ENCODE measurements at places on chromosomes 5 and 9. TPM values are rescaled to one million over a fixed set of nuclear protein-coding genes. Genes with fewer than 3 reads are reported as not detected.

GRCh38 chr5:54837093-54837492 is 148.3 kb downstream of the ESM1 start:
- peaks cover 17% of the 10 kb centered on the region for H3K4me1 ChIP-seq
- no peak overlapping the region for H3K4me3 ChIP-seq
- H3K36me3 ChIP-seq: no peaks in the 10 kb centered on the region
- H3K27me3 ChIP-seq: no peaks in the 10 kb centered on the region

- H3K27ac ChIP-seq: no peak overlapping the region
- H3K27me3 ChIP-seq: no peaks in the 10 kb centered on the region
- DNase-seq: no peak
These were observed 148.1 kb upstream of the MPDZ start for GRCh38 chr9:13427587-13427986.

DNA sequence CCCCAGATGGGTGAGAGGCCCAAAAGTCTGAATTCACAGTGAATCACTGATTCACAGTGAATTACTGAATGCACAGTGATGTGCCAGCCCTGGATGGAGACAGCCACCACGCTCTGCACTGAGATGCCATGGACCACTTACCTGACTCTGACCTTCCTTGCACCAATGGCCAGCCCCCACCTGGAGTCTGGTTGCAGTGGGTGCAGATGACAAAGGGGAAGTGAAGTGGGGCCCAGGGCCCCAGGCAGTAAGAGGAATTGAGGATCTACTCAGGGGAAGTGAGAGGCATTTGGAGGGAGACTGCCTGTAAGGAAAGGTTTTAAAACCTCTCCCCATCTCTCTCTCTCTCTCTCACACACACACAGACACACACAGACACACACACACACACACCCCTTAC is 412.1 kb downstream of the CYLC2 start:
- no peaks in the 10 kb centered on the region for H3K36me3 ChIP-seq
- H3K4me1 ChIP-seq: no peaks in the 10 kb centered on the region
- no peak overlapping the region for H3K27ac ChIP-seq
- H3K4me3 ChIP-seq: no peak overlapping the region

DNA sequence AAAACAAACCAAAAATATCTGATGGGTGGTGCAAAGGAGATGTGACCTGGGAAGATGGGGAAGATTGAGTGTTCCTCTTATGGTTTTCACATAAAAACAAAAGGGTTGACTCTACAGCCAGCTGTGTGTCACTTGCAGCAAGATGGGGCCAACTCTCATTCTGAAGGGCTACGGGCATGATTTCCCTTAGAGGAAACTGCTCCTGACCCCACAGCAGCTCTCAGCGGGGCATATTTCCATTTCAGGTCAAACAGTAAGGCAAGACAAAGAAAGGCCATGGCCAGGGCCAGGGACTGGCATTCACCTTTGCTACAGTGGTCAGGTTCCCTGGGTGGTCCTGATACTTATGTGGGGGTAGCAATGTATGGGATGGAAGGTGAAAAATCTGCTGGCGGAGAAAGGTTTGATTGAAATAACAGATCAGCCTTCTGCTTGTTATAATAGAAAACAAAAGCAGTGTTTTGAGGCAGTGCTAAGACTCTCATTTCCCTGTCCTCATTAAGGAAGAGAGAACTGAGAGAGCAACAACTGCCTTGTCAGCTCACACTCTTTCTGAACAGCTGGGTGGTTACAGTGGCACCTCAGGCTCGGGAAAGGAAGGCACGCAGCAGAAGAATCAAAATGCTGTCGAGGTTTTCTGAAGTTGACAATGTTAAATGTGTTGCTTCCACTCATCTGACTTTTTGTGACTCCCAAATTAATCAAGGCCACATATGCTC is 120.7 kb upstream of the PCA3 start:
- no peak overlapping the region for H3K27ac ChIP-seq
- no peaks in the 10 kb centered on the region for H3K27me3 ChIP-seq
- peak; percentile 19 for DNase-seq
- no peaks in the 10 kb centered on the region for H3K4me1 ChIP-seq

DNA sequence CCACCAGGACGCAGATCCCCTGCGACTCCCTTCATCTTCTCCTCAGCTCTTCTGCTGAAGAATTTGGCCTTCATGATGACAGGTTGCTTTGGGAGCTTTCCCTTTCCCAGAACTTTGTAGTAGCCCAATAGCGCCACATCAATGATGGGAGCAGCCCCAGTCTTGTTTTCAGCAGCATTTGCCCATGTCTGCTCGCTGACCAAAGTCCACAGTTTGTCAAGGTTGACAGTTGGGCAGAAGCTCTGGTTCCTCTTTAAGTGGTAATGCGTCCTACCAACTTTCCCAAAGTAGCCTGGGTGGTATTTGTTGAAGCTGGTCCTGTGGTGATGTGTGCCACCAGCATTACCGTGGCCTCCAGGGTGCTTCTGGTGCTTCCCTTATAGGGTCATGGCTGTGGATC is 62.2 kb downstream of the GCNT4 start:
- no peaks in the 10 kb centered on the region for H3K27me3 ChIP-seq
- H3K4me3 ChIP-seq: no peak overlapping the region
- no peak overlapping the region for H3K27ac ChIP-seq
- peaks cover 20% of the 10 kb centered on the region for H3K4me1 ChIP-seq
- no peak for DNase-seq

DNA sequence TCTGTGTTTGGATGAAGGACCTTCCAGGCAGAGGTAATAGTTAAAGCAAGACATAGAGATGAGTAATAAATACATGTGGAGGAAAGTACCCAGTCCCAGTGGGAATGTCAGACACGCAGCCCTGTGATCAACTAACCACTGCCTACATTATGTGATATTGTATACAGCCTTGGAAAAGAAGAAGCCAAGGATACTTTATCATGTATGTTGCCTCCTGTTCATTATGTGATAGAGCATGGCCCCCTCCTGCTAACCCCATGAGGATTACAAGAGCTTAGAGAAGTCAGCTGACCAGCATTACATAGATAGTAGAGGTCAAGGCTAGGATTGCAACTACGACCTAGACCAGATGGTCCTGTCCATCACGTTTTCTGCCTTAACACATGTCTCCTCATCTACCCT is 497.0 kb upstream of the TNC start:
- no peaks in the 10 kb centered on the region for H3K36me3 ChIP-seq
- no peak overlapping the region for H3K4me3 ChIP-seq
- no peak overlapping the region for H3K27ac ChIP-seq
- H3K4me1 ChIP-seq: no peaks in the 10 kb centered on the region

DNA sequence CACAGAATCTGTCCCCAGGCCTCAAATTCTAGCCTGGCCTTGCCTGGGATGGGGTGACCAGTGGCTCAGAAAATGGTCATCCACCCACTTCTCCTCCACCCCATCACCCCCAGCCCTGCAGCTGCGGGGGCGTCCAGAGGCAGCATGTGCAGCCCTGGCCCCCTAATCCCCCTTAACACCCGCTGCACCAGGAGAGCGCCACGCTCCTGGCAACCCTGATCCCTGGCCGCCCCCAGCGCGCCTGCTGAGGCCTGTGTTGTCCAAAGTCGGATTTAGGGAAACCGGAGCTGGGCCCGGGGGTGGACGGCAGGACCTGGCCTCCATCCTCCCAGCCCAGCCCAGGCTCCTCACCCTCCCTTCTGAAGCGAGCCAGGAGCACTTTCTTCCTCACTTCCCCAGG is 22.0 kb downstream of the NR5A1 start:
- H3K27ac ChIP-seq: no peak overlapping the region
- H3K27me3 ChIP-seq: no peaks in the 10 kb centered on the region
- no peak for DNase-seq
- H3K36me3 ChIP-seq: no peaks in the 10 kb centered on the region
- no peaks in the 10 kb centered on the region for H3K4me1 ChIP-seq

DNA sequence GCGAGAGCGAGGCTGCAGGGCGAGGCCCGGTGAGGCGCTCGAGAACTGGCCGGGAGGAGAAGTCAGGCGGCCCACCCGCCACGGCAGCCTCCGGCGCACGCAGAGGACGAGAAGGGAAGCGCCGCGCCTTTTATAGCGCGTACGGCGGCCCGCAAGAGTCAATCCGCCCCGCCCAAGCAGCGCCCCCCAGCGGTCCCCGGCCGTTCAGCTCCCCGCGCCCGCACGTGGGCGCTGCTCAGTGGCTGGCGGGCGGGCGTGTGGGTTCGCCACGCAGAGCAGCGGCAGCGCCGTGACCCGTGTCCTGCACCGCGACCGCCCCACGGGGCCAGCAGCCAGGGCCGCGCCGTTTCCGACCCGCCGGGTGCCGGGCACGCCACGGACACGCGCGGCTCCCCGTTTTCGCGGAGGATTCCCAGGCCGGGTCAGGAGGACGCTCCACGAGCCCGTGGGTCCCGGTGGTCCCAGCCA is 14.6 kb downstream of the LCN10 start:
- H3K27me3 ChIP-seq: no peaks in the 10 kb centered on the region
- peak; percentile 91 for DNase-seq
- H3K4me3 ChIP-seq: peak overlapping the region; percentile 68

DNA sequence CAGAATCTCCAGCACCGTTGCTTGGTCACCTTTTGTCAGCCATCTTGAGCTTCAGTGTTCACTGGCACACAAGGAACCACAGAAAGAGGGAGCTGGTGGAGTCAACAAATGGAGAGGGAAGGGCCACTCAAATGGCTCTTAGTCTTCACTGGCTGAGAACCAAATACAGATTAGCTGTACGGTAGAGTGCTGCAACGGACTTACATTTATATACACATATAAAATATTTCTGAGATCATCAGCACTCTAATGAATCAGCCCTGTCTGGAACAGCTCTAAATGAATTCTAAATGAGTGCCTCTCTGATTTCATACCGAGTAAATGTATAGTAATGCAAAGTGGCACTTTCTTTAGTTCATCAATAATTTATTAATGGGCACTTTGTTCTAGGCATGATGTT is 24.8 kb downstream of the KCTD16 start:
- H3K36me3 ChIP-seq: no peaks in the 10 kb centered on the region
- H3K27ac ChIP-seq: no peak overlapping the region
- H3K4me3 ChIP-seq: no peak overlapping the region
- DNase-seq: no peak
- no peaks in the 10 kb centered on the region for H3K4me1 ChIP-seq

The HSPB3 gene
- total RNA-seq: not detected

The PCA3 gene
- total RNA-seq: not detected

The C5orf52 gene
- total RNA-seq: not detected

The COL15A1 gene
- total RNA-seq: 55.4 TPM

The HTR4 gene
- total RNA-seq: not detected

The GCNT1 gene
- 34.2 TPM for total RNA-seq

The SLC4A9 gene
- total RNA-seq: not detected

The CTXN3 gene
- total RNA-seq: not detected
